ENCODE measurements at places on chromosomes 7 and 10.

DNA sequence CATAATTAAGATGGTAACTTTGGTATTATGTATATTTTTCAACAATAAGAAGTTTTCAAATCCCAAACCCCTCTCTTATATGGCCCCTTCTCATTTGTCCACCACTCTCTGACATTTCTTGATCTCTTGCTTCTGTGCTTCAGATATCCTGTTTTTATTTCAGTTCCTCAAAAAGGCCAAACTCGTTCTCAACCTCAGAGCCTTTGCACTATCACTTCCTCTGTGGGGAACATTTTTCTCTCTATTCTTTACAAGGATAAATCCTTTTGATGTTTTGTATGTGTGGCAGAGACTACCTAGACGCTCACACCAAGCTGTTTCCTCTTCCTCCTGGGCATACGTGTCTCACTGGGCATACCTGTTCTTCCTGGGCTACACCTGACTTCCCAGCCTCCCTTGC is 54.2 kb upstream of the FRMD4A start:
- DNase-seq = no peak

DNA sequence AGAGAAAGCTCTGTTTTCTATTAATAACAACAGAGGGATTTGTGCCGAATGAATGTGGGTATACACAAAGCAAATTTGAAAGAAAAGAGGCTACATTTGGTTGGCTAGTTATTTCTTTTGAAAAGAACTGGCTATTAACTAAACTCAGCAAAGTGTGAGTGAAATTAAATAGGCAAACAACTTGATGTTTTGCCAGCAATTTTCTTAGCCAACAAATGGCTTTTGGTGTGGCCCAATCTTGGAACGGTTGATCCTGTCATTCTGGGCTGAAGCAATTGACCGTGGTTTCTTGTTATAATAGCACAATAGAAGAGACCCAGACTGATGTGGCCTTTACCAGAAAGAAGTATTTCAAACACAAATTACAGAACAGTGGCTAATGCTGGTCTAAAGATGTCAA is 898.6 kb downstream of the KCNMA1 start:
- DNase-seq = no peak

DNA sequence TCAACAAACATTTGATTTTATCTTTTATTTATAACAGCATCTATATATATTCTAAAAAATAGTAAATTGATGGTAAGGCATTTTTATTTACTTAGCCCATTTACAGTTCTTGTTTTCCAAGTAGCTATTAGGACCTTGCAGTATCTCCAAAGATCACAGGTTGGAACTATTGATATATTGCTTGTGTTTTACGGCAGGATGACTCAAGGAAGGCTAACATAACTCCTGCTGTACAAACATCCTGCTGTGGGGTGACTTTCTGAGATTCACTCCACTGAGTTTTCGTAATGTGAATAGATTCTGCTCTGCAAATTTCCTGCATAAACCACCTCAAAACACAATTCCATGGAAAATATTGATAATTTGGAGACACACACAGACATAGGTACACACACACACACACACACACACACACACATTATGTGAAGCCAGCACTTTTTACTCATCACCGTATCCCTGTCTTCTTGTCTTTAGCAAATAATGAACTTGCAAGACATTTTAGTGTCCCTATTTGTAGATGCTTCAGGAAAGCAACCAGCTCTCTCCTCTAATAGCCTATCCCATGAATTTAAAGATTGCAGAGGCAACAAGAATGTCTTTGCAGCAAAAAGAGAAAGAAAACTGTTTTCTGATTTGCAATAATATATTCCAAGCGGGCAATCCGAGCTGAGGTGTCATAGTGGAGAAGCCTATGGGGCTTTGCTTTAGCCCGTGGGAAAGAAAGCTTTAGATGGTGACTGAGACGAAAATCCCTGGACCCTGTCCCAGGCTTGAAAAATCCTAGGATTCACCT is 722 bp downstream of the AGR2 start:
- no peak for DNase-seq

DNA sequence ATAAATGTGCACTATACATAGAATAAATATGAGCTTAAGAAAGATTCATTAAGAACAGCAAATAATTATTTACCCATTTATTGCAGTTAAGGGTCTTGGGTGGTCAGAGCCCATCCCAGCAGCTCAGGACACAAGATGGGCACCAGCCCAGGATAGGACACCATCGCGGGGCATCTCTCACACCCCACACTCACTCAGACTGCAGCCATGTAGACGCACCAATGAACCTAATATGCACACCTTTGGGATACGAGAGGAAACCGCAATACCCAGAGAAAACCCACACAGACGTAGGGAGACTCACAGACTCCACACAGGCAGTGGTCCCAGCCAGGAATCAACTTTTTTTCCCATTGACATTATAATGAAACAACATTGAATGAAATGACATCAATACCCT is 36.0 kb downstream of the CARD11 start:
- no peak for DNase-seq

DNA sequence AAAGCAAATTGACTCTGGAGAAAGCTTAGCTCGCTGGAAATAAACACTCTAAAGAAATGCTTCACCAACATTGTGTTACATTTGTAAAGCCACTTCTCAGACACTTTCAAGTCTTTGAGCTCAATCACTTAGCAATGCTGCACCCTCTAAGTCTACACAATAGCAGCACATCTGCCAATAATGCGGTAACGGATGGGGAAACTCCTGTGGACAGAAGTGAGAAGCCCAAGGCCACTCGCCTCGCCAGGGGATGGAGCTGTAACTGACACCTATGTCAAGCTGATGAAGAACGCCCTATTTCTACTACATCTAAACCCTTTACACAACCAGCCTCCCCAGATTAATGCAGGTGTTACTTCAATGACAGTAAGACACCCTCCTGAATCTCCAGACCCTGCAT is 167.7 kb downstream of the SFMBT2 start:
- DNase-seq = no peak

DNA sequence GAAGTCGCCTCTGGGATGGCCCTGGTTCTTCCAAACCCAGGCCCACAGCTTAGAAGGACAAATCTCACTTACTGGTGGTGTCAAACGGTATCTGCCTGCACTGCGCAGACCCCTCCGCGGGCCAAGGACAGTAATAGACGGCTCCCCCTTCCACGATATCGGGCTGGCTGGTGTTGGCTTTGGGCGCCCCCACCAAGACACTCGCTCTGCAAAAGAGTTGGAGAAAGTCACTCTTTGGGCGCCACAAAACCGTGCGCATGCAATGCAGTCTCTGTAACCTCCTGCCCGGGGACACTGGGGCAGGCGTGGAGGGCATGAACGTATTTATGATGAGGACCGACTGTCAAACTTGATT is 1.1 kb downstream of the ITGA8 start:
- no peak for DNase-seq

GRCh38 chr7:5661942-5662341 is 119.5 kb downstream of the RNF216 start:
- DNase-seq = no peak

DNA sequence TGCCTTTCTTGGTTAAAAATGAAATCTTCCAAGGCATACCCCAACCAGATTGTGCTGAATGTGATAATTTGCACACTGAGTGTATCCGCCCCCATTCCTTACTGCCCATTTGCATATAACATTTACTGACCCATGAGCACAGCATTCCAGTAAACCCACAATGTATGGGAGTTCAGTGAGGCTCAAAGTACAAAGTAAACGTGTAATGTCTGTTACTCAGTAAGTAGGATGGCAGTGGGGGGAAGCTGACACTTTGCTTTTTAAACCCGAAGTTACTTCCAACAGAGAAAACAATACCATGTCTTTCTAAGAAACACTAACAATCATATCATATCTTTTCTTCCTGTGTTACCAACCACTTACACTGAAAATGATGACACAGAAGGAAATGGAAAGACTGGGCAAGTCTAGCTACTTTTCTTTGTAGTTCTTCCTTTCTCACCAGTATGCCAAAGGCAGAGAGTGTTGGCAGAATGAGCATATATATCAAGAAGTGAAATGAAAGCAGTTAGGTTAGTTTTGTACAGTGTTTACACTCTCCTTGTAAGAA is 27.1 kb upstream of the SOSTDC1 start:
- peak; percentile 64 for DNase-seq

- DNase-seq = no peak
Observed at GRCh38 chr10:73997461-73997786, 492 bp upstream of the VCL start.

- DNase-seq = no peak
Observed at GRCh38 chr10:111989136-111989911, 194.2 kb downstream of the GPAM start.

DNA sequence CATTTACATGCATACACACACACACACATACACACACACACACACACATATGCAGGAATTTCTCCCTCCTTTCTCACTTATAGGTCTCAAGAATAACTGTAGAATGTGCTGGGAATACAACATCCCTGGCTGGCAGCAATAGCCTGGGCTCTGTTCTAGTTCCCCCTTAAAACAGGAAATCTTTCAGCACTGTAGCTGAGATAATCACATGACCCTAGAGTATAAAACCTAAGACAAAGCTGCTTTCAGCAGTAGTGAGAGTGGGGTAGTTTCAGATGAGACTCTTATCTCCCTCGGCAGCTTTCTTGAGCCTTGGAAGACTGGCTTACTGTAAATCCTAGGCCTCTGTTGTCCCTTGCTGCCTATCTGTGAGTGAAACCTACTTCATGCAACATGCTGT is 137.4 kb upstream of the AKR1E2 start:
- no peak for DNase-seq

DNA sequence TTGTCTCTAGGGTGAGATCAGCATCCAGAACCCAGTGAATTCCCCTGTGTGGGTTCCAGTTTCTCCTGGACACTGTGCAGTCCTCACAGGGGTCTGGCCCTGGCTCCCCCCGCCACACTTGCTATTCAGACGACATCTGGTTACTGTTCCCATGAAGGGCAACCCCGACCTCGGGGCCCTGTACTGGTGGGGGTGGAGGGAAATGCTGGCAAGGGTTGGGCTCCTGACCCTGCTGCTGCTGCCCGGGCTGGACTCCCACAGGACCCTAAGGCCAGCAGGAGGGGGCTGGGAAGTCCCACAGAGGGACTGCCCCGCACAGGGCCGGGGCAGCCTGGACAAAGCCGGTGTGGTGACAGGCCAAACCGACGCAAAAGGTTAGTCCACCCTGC is 768 bp upstream of the CPA1 start:
- DNase-seq = no peak

DNA sequence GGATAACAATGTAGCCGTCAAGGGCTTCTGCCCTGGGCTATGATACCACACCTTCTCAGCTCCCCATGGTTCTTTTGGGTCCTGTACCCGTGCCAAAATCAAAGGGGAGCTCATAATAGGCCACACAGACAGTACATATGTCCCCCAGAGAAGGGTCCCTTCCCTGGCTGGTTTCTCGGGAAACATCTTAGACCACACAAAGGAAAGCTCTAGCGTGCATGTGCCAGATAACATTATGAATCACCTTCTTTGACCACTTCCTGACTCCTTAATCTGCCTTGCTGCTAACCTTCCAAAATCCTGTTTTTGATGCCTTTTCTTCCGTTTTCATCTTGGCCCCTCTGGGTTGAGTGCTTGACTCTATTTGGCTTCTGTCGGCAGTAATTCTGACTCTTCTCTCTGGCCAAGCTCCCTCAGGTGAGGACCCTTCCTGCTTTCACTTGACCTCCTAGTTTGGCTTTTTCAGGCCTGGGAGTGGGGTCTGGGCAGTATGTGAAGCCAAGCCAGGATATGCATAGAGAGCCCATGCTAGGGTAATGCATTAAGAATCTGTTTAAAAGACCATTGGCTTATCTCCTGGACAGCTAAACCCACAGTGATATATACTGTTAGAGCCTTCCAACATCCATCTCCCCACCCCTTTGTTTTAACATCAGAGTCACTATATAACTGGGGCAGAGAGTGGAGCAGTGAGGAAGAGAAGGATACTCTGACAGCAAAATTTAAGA is 84.8 kb downstream of the ANLN start:
- DNase-seq = no peak

DNA sequence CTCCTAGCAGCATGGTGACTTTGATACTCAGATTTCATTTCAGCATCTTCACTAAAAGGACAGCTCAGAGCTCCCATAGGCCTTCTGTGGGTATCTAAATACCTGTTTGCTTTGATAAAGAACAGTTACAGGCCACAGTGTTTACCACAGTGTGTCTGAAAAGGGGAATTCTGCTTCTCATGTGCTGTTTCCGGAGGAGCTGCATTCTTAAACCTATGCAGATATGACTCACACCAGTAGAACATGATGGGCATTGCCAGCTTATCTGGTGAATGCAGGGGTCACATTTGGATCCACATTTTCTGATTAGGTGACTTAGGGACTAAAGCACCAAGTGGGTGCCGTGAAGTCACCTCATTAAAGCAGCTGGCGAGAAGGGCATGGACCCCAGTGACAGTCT is 52.6 kb downstream of the TRRAP start:
- DNase-seq = no peak

DNA sequence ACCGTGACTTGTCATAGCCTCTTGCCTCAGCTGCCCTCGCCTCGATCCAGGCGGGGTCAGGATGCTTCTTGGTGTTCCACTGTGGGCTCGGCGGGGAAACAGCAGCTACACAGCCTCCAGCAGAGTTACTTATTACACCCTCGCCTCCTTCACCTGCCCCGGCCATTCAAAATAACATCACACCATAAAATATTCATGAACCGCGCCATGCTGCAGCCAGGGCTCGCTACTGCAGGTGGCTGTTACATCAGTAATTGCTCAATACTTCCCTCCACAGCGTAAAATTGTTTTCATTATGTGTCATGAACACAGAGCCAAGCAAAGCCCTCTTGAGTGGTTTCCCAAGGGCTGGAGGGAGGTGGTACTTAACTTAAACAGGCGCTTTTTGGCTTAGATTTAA is 241.5 kb upstream of the SP8 start:
- DNase-seq = no peak

DNA sequence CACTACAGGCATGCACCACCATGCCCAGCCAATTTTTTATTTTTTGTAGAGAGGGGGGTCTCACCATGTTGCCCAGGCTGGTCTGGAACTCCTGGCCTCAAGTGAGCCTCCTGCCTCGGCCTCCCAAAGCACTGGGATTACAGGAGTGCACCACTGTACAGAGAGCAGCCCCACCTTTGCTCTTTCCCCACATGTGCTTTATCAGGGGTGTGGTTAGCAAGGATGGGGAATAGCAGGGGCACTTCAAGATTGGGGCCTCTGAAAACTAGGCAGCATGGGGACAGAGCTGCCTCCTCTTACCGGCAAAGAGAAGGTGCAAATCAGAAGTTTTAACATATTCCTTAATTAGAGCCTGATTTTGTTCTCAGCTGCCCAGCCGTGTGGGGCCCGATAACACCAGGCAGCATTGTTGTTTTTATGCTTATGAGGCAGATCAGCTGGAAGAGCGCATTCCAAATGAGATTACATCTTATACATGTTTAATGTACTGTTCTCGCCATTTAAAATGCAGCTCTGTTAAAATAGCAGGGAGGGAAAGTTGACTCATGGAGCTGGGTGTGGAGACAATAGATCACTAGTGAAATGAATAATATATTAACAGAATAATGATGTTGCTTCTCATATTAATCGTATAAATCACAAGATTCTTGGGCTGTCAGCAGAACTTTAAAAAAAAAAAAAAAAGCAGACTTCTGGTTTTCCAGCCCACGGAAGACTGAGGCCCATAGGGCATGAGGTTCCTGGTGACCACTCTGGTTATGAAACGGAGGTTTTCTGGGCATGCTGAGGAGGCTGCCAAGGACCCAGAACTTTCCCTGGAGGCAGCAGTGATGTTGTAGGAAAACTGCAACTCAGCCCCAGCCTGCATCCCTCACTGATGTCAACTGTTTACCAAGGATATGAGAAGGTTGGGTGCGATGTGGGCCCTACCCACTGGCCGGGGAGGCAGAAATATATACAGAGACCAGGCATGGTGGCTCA is 62.5 kb downstream of the TMEM130 start:
- DNase-seq = no peak
